Renal cortex interstitium (tissue), 15 donors: ENCODE measurements at places on chromosomes 2 and 18.

GRCh38 chr2:206700156-206700555 is 18.0 kb downstream of the DYTN start:
- no peak for DNase-seq

DNA sequence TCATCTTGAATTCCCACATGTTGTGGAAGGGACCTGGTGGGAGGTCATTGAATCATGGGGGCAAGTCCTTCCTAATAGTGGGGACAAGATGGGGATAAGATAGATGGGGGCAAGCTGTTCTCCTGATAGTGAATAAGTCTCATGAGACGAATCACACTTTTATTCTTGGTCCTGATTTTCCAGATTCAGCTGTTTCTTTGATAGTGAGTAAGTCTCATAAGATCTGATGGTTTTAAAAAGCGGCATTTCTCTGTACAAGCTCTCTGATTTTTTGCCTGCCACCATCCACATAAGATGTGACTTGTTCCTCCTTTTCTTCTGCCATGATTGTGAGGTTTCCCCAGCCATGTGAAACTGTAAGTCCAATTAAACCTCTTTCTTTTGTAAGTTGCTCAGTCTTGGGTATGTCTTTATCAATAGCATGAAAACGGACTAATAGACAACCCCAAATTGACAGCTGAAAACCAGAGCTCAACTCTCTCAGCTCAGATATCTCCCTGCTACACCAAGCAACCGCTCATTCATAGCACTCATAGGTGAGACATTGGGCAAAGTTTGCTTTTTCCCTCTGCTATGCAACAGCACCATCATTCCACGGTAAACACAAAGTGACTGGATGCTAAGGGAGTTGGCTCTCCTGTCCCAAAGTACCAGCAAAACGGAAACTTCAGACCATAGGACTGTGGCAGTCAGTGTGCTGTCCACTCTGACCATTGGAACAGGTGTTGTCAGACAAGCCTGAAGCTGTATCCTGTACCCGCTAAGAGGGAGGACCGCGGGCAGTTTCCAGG is 44.9 kb upstream of the TBC1D8 start:
- no peak for DNase-seq

DNA sequence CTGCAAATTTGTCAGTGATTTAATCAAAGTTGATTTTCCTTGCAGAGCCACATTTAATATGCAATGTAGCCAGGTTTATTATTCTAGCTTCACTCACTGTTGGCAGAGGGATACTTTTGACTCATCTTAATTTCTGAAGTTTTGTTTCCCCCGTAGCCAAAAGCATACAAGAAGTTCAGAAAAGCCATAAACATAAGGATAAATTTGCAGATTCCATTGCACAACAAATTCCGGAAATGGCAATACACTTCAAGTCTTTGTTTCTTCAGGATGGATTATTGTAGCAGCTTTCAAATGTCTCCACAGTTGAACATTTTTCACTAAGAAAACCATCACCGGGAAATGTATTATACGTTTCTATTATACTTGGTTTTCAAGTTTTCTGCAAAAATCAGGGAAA is 88.0 kb upstream of the ZCCHC2 start:
- DNase-seq, result no peak

DNA sequence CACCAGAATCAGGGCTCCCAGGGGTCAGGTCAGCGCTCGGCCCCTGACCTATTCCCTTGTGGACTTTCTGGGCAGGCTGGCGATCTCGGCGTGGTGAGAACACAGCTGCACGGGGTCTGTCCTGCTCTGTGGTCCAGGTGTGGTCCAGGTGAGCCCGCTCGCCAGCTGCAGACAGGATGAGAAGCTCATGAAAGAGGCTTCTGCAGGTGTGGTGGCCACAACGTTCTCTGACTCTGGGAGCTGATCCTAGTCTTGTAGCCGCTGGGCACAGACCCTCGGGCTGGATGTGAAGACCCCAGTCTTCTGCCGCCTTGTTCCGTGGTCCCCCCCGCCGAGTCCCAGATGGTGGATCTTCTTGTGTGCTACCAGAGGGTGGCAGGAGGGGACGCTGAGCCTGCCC is 129.7 kb downstream of the RTP5 start:
- no peak for DNase-seq

GRCh38 chr2:48929571-48930301 is 174.2 kb upstream of the LHCGR start:
- DNase-seq, result no peak
